ENCODE measurements at places on chromosomes 6 and 20.
A peak's percentile ranks its signal among the peaks of the same experiment; 100 is the strongest.

- DNase-seq: no peak
Measured at GRCh38 chr6:135116571-135116970, 61.9 kb upstream of the HBS1L start.

DNA sequence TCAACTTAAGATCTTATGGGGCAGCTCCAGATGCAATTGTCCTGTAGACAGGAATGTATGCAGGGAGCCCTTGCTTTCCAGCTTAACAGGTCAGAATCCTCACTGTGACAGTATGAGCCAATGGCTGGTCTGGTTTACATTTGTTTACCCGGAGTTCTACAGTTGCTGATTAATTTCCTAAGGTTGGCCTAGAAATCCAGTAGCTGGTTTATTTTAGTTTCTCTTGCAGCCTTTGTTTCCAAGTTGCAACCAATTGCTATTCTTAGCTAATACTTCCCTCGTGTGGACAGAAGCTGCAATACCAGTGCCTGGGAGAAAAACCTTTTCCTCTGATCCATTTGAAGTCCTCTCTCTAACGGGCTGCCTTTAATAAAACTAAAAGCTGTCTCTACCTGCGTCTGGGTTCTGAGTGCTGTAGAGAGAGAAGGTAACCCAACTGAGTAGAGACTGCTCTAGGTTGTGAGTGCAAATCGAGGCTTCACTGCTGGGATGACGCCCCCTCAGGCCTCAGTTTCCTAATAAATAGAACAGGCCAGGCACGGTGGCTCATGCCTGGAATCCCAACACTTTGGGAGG lies 45.9 kb downstream of the ZNF217 start:
- peak; percentile 66 for DNase-seq

DNA sequence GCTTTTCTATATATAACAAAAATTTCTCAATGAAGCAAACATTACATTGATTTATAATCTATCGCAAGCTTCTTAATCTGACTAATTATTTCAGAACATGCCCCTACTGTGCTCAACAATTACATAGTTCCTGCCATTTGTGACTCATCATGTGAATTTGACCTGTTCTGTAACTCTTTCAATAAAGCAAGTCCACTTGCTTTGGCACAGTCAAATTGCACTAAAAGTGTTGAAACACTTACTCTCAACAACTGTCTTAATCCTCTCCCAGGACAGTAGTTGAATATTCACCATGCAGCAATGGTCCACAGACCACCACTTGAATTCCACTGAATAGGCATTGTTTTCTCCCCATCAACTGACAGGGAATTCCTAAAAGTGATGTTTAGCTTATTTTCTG lies 67.7 kb upstream of the SPTLC3 start:
- DNase-seq: no peak

- no peak for DNase-seq
Measured at GRCh38 chr20:33296206-33296605, 13.2 kb downstream of the BPIFB1 start.

DNA sequence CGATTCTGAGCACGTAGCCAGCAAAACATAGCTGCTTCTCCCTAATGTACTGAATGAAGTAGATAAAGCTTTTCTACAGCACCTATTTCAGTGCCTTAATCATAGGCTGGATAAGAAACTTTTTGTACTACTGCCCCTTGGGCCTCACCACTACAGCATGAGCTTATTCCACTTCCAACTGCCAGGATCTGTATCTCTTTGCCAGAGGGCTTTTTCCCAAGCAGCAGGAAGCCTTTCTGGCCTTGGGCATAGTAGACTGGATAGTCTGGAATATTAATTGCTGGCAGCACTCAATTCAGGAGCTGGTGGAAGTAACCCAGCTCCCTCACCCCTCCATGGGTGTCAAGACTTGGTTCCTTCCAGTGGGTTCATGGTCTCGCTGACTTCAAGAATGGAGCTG lies 43.6 kb downstream of the ANKEF1 start:
- no peak for DNase-seq

GRCh38 chr6:142827991-142828390 lies 117.0 kb downstream of the HIVEP2 start:
- no peak for DNase-seq

GRCh38 chr6:66376001-66376400 lies 669.0 kb upstream of the EYS start:
- DNase-seq: no peak

DNA sequence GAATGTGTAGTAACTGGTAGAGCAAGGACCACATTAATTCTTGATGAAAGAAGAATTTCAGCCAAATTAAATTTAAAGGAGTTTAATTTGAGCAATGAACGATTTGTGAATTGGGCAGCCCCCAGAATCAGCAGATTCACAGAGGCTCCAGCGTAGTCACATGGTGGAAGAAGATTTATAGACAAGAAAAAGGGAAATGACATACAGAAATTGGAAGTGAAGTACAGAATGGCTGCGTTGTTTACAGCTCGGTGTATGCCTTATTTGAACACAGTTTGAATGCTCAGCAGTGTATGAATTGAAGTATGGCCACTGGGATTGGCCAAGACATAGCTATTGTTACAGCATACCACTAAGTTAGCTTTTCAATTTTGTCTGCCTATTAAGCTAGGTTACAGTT lies 173.6 kb upstream of the ARG1 start:
- no peak for DNase-seq

DNA sequence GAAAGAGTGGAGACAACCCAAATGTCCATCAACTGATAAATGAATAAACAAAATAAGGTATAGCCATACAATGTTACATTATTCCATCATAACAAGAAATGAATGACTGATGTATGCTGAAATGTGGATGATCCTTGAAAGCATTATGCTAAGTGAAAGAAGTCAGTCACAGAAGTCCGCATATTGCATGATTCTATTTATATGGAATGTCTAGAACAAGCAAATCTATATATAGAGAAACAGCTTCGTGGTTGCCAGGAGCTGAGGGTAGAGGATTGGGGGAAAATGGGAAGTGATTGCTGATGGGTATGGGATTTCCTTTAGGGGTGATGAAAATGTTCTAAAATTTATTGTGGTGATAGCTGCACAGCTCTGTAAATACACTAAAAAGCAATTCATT lies 196.8 kb downstream of the ATXN1 start:
- no peak for DNase-seq

DNA sequence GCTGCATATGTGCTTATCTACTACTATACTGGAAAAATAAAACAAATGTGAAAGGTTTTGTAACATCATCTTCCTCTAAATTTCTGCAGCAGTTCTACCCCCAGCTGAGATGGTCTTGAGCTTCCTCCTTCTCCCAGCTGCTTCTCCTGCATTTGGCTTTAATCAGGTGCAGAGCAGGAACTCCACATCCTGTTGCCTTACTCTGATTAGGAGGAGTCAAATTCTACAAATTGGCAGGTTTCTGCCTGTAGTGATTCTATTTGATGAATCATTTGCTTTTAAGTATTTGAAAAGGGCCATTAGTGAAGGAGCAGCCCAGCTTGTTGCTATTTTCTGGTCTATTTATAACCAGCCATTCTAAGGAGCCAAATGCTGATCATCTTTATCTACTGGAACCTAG lies 224.5 kb downstream of the GMDS start:
- DNase-seq: peak; percentile 57

DNA sequence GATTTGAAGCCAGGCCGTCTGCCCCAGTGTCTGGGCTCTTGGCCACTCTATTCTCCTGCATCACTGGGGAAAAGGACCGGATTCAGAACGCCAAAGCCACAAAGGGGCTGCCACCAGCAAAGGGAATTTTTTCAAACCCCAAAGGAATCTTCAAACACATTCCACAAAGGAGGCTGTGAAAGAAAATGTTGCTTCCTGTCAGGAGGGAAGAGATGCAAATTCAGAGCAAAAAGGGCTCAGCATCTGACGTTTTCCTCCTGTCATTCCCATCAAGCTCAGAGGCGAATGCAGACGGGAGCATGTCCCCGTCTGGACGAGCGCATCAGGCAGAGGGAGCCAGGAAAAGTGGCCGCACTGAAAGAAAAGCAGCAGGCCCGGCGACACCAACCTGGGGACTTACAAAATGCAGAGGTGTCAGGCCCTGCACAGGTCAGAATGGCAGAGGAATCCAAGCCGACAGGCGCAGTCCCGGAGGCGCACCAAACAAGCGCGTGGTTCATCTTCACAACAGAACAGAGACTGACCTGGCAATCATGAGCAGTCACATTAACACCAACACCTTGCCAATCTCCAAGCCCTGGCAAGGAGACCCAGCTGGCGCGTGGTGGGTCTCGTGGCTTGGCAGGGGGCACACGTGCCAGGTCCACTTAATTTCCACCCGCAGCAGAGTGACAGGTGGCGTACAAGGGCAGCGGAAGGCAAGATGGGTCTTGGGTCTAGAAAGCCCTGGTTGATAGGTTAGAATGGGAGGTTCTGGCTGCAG lies 62.8 kb downstream of the GRM4 start:
- no peak for DNase-seq

DNA sequence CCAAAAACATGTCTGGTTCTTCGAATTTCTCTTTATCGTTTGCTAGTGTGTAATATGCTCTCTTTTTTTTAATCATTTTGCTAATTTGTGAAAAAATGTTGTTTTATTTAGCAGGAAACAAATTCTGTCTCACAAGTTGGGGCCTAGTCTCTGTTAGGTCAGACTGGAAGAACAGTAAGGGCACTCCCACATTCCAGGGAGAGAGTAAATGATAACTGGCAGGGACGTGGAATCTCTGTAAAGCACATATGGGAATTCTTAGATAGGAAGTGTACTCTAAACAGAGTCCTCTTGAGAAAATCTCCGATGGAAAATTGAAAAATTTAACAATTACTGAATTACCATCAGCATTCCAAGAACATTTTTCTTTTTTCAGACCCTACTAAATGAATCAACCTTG lies 16.4 kb upstream of the CCDC28A start:
- no peak for DNase-seq

DNA sequence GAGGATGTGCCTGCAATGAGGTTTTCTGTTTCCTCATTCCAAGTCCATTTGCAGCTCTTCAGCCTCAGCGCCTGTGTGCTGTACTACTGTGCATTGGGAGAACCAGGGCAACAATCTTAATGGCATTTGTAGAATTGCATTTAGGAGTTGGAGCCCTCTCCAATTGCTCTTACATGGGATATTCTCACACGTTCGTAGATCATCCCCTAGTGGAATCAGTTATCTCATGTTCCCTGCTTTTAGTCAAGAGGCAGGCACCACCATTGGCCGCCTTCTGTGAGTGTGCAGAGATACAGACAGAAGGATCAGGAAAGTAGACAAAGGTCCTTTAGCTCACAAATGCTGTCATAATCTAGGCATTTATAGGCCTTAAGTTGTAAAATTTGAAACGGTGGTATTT lies 84.2 kb upstream of the RGS17 start:
- no peak for DNase-seq

GRCh38 chr20:45911486-45912343 lies at the start of gene PLTP:
Gene PLTP, minus strand, starts transcription at chr20:45912155. Its CDS starts 703 bp downstream, at chr20:45911452.
- peak; percentile 72 for DNase-seq

DNA sequence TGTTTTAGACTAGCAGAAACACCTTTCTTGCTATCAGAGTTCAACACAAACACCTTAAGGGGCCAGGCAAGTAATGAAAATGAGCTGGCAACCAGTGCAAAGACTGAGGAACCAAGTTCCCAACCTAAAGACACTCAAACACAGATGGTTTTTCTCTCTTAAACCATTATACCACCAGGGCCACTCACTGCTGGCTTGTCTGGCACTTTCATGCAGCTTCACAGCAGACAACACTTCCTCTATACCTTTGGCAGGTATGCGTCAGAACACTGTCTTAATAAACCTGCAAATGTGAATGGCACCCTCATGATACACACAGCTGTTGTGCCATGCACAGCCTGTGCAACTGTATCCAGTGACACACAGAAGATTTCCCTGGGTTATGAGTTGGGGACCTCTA lies 41.6 kb downstream of the NFATC2 start:
- no peak for DNase-seq

GRCh38 chr6:104956731-104957294 lies at the start of gene LIN28B:
Gene LIN28B, plus strand, starts transcription at chr6:104957107. Its CDS starts 144 bp downstream, at chr6:104957251.
- DNase-seq: no peak

DNA sequence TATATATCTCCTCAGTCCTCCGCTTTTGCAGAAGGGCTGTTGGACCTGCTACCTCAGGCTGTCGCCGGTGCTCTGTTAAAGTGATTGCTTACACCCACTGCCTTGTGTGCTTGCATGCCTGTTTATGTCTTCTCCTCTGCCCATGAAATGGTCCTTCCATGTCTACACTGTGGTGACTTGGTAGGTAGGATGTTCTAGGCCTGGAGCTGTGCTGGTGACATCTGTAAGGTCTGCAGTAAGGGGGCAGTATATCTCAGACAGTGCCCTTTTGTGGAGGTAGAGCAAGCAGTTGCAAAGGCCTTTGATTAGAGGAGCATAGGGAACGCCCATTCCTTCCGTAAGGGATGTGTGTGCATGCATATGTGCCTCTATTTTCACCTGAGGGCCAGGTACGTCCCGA lies 40.3 kb downstream of the VAPB start:
- no peak for DNase-seq

- no peak for DNase-seq
Measured at GRCh38 chr6:99912657-99913056, 81.4 kb downstream of the MCHR2 start.

DNA sequence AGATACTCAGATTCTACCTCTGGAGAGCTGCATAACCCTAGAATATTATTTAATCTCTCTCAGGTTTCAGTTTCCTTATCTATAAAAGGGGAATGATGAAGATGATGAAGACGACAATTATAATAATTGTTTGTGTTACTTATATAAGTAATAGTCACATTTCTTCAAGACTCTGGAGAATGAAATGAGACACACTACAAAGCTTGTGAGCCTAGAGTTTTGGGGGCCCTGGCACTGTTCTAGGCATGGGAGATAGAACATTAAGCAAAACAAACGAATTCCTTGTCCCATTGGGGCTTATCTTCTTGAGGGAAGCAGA lies 5.4 kb upstream of the ZNF217 start:
- DNase-seq: no peak

DNA sequence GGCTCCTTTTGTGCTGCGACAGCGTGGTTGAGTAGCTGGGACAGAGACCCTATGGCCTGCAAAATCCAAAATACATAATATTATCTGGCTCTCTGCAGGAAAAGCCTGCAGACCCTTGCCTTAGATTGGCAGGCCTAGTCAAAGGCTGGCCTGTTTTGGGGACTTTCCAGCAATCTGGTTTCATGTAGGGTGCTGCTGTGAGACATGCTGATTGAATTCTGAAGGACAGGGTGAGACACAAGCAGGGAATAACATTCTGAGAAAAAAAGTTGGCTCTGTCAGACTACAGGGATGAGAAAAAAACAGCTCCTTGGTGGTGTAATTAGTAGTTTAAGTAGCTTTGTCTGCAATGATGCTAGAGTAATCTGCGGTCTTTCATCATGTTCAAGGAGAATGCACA lies 402.7 kb upstream of the AGPAT4 start:
- peak; percentile 66 for DNase-seq

GRCh38 chr20:3405139-3405538 lies 2.3 kb downstream of the DNAAF9 start:
- no peak for DNase-seq

- DNase-seq: no peak
Measured at GRCh38 chr6:155103816-155104366, 108.8 kb downstream of the TIAM2 start.

- DNase-seq: no peak
Measured at GRCh38 chr20:3157817-3158216, 1.8 kb downstream of the FASTKD5 start.

- no peak for DNase-seq
Measured at GRCh38 chr6:44481760-44482159, 94.3 kb downstream of the CDC5L start.
